ENCODE measurements at places on chromosomes 6 and 20.

DNA sequence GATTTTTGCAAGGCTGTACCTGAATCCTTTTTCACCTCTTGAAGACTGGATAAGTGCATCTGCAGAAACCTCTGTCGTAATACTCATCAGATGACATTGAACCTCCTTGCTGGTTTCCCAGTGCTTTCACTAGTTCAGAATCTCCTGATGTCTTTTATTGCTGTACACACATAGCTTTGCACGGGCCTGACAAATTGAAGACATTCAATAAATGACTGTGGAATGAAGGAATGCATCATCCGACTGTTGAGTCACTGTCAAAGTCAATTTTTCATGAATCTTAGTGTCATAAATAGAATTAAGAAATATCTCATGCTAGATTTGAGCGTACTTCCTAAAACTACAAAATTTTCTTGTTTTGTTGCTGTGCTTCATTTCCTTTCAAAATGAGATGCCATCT, 598.2 kb upstream of the MAP3K7 start:
- no peak for DNase-seq

DNA sequence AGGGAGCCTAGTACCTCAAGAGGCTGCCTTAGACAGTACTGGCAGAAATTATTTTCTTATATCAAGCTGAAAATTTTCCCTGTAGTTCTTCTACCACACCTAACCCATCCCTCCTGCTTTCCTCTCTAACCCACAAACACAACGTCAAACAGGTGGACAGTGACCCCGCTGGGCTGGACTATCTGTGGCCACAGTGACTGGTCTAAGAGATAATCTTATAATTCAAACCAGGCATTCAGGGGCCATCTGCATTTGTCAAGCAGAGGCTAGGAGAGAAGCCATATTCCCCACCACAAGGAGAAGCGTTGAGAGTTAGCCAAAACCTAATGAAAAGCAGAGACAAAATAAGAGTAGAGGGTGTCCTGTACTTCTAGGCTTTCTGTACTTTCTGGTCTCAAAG, 8.2 kb downstream of the HDDC2 start:
- DNase-seq = no peak

- no peak for DNase-seq
Measured at GRCh38 chr6:134647861-134648260, 302.0 kb downstream of the ALDH8A1 start.

GRCh38 chr6:158840465-158840864, 21.3 kb upstream of the EZR start:
- DNase-seq = no peak

- no peak for DNase-seq
Measured at GRCh38 chr6:91634791-91635190, 1047.9 kb upstream of the MAP3K7 start.
